ENCODE measurements at places on chromosomes 6 and 20. TPM values are rescaled to one million over a fixed set of nuclear protein-coding genes. Genes with fewer than 3 reads are reported as not detected.

Gene HLA-DQA2
- total RNA-seq = not detected

Gene EEF1A2
- not detected for total RNA-seq

Gene SNX21
- total RNA-seq = 101 TPM

Gene MAS1
- 0.05 TPM for total RNA-seq

Gene BCLAF1
- 84.1 TPM for total RNA-seq

Gene MYL9
- 39.0 TPM for total RNA-seq

Gene ZBTB12
- 2.1 TPM for total RNA-seq

Gene CFAP61
- total RNA-seq = not detected

Gene B3GALT4
- 2.7 TPM for total RNA-seq

Gene RFX6
- not detected for total RNA-seq

Gene SPATS1
- total RNA-seq = not detected

Gene ULBP3
- 3.0 TPM for total RNA-seq

Gene ARFGAP1
- total RNA-seq = 53.1 TPM

Gene C20orf141
- total RNA-seq = 1.2 TPM

Gene CLPSL2
- not detected for total RNA-seq

Gene FOXQ1
- not detected for total RNA-seq

Gene CDH26
- total RNA-seq = 0.24 TPM

Gene PIM1
- 55.5 TPM for total RNA-seq

Gene ABHD16B
- not detected for total RNA-seq

Gene EPPIN
- not detected for total RNA-seq

Gene LAMP5
- total RNA-seq = not detected

Gene TRDN
- not detected for total RNA-seq

Gene CPXM1
- total RNA-seq = 85.5 TPM

Gene MUC21
- total RNA-seq = not detected

Gene EPHA7
- total RNA-seq = 0.05 TPM

Gene DEFB110
- not detected for total RNA-seq

Gene GPX5
- total RNA-seq = not detected

Gene PRL
- total RNA-seq = not detected

Gene WTAP
- 72.7 TPM for total RNA-seq

Gene FAM110A
- total RNA-seq = 1.5 TPM

Gene ATAT1
- 0.69 TPM for total RNA-seq
